Natural killer cell treated with Interleukin-12 subunit alpha and Interleukin-12 subunit beta and Interleukin-15 and Interleukin-18, amount 100 ng/mL, for 72 hours (primary cell): ENCODE measurements at places on chromosomes 4 and X. TPM values are rescaled to one million over a fixed set of nuclear protein-coding genes. Genes with fewer than 3 reads are reported as not detected.

GRCh38 chr4:39936565-39937418 lies 40.9 kb downstream of the PDS5A start:
- DNase-seq, result no peak

DNA sequence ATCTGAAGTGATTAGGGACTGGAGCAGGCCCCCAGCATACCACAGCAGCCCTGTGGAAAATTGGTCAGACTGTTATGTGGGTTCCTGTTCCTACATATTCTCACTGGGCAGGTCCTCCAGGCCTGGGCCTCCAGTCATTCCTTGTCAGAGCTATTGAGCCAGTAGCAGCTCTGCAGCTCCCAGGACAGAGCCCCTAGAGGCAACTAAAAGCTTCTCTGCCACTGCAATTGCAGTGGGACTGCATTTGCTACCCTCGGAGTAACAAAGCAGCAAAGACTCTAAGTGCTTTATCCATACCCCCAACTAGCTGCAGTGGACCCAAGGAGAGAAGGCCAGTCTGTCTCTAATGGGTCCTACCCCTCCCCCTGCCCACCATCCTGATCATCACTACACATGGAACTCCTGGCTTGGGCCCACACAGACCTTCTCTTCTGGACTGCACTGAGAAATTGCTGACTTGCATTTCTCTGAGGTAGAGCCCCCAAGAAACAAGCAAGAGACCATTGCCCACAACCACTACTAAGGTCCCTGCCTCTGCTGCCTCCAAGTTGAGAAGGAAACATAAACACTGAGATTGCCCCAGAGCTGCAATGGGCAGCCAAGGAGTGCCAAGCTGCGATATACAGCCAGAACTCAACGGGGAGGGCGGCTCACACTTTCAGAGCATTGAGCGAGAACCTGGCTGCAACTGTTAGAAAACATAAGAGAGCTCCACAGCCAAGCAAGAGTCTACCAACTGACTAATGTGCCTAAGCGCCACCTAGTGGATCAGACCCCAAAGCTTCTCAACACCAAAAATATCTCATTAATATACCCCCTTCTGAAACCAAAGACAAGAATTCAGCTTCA lies 738.7 kb upstream of the NDST4 start:
- no peak for DNase-seq

DNA sequence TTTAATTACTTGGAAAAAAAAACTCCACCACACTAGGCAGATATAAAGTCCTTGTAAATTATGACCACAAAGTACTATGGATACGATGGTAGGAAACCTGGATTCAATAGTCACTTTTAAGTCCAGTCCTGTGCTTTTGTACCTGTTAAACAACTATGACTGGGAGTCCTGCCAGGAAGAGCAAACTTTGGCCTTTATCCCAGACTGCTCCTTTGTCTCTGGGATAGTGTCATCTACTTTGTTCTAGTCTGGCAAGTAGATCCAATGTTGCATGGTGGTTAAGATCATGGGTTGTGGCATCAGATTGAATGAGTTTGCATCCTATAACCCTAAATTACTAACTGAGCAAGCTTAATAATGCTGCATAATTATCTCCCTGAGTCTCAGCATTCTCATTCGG lies 175.3 kb upstream of the FGF13 start:
- DNase-seq, result no peak

GRCh38 chr4:123068081-123068480 lies 145.7 kb upstream of the NUDT6 start:
- DNase-seq, result no peak

GRCh38 chr4:4541661-4542570 lies at the start of gene STX18:
Gene STX18, minus strand, starts transcription at chr4:4542048. Its CDS starts 84 bp downstream, at chr4:4541964.
- peak; percentile 90 for DNase-seq

DNA sequence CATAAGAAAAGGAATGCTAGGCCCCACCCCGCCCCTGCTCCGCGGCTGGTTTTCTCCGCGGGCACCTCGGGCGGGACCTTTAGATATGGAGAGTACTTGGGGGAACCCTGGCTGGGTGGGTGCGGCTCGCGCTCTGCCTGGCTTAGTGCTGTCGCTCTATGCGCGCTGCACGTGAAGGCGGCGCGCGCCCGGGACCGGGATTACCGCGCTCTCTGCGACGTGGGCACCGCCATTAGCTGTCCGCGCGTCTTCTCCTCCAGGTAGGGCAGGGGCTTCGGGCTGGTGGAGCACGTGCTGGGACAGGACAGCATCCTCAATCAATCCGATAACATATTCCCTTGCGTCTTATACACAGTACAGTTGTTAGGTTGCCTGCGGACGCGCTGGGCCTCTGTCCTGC lies 56.0 kb downstream of the MAGEB10 start:
- DNase-seq, result no peak

- DNase-seq, result no peak
These were observed 2.7 kb downstream of the REST start for GRCh38 chr4:56910172-56910967.

GRCh38 chr4:146458594-146458993 lies 63.1 kb downstream of the SLC10A7 start:
- no peak for DNase-seq

DNA sequence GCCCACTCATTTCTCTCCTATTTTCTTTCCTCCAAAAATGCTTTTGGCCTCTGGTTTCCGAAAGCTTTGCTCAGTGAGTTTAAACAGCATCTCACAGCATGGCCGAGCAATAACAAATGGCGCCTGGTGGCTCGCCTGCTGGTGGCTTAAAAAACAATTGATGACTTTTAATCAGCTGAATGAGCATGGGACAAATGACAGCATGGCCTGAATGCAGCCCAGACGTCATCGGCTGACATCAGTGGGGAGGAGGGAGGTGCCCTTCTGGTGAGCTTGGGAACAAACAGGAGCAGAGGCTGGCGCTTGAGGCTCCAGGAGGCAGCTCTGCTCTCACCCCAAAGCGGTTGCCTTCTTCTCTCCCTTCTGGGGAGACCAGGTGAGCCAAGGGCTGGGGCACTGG lies 286.4 kb downstream of the BCOR start:
- DNase-seq, result no peak

GRCh38 chrX:43018031-43018430 lies 240.1 kb upstream of the PPP1R2C start:
- no peak for DNase-seq

GRCh38 chrX:45842207-45842925 lies 641.7 kb upstream of the DIPK2B start:
- no peak for DNase-seq

DNA sequence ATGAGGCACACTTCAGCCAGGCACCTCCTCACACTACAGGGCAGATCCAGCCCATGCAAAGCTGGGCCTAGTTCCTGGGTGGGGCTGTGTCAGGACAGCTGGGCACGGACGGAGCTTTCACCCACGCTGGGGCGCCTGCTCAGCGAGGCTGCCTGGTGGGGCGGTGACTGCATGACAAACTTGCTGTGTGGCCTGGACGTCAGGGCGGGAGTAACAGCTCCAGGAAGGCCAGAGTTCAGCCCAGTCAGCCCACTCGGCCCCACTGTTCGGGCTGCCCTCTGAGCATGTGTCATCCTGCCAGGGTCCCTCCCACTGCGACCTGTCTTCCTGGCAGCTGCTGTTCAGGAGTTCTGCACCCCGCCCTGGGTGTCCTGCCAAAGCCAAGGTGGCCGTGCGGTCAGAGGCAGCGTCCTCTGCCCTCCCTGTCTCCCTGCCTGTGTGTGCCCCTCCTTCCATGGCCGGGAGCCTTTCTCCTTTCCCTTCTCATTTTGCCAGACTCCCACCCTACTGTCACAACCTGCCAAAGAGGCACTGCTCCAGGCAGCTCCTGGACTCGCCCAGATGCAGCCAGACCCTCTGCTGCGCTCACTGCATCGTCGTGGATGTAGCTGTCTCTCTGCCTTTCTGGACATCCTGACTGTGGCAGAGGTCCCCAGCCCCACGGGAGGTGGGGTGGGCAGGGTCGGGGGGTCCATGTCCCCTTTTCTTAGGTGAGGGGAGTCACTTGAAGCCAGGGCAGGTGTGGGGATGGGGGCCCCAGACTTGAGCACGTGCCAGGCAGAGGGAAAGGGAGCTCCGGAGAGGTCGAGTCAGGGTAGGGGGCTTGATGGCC lies 33.0 kb upstream of the KIAA0232 start:
- no peak for DNase-seq

DNA sequence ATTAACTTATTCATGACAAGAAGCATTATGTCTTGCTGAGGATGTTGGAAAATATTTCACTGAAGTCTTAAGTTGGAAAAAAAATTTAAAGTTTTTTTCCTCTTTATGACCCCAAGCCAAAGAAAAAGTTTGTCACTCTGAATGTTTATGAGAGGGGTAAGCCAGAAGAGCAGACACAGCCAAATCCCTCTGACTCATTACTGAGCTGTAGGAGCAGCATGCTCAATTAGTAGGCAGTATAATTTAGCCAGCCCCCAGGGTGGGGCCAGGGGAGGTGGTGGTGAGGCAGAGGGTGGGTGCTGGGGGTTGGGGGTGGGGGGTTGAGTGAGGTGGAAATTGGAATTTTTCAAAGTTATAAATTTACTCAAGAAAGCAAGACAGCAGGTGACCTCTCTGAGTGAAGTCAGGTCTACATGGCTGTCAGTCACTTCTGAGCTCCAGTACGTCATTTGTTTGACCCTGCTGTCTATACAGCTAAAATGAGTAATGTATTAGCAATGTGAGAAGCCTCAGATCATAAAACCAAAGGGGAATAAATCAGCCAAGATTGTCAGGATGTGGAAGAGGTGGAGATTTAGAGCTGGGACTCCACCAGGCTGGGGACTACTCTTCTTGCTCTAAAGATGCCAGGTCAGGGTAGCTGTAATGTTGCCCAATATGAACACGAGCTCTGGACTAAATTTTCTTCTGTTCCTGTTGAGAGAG lies 98.8 kb upstream of the NDP start:
- DNase-seq, result no peak

GRCh38 chr4:74590476-74590875 lies 145.5 kb downstream of the AREG start:
- no peak for DNase-seq

DNA sequence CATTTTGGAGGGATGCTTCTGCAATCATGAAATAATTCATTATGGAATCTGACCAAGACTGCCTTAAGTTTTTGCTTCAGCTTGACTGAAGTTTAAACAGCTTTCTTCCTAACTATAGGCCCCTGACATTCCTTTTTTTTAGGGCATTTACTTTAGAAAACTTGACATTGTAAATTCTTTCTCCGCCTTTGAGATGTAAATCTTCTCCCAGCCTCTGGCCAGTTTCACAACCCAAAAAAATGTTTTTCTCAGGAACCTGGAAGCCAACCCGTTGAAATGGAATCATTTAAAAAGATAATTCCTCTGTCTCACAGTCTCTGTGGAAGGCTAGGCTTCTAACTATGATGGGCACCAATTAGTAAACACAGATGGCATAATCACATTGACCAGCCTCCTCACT lies 710.4 kb upstream of the PABPC4L start:
- DNase-seq, result no peak

GRCh38 chr4:121668368-121669162 lies 28.2 kb downstream of the ANXA5 start:
- no peak for DNase-seq

DNA sequence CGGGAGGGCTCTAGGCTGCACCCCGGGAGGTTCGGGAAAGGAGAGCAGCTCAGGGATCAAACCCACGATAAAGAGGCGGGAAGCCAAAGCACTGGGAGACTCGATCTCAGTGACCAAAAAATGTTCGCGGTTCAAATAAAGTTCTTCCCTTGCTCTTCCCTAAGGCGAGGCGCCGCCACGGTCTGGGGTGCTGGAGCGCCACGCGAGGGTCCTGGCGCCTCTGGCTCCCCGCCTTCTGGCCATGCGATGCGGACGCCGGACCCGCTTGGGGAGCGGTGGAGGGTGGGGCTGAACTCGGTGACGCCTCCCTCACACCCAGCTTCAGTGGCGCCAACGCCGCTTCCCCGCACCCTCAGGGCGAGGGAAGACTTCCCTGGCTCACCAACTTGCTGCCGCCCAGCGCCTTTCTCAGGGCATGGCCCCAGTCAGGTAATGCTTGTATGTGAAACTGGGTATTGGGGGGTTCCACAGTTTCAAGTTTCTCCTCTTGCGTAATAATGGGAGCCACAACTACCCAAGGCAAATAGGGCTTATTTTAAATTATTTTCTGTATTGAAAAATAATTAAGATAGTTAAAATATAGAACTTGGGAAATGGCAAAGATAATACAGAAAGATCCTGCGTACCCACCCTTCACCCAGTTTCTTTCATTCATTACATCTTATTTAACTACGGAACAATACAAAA lies at the start of gene QRFPR:
QRFPR (minus strand) TSS at position 243 of the 687 bp plus-strand sequence. CDS start 371 bp downstream, outside the sequence.
- no peak for DNase-seq

- no peak for DNase-seq
These were observed 74.7 kb downstream of the PAQR3 start for GRCh38 chr4:78864405-78865024.

DNA sequence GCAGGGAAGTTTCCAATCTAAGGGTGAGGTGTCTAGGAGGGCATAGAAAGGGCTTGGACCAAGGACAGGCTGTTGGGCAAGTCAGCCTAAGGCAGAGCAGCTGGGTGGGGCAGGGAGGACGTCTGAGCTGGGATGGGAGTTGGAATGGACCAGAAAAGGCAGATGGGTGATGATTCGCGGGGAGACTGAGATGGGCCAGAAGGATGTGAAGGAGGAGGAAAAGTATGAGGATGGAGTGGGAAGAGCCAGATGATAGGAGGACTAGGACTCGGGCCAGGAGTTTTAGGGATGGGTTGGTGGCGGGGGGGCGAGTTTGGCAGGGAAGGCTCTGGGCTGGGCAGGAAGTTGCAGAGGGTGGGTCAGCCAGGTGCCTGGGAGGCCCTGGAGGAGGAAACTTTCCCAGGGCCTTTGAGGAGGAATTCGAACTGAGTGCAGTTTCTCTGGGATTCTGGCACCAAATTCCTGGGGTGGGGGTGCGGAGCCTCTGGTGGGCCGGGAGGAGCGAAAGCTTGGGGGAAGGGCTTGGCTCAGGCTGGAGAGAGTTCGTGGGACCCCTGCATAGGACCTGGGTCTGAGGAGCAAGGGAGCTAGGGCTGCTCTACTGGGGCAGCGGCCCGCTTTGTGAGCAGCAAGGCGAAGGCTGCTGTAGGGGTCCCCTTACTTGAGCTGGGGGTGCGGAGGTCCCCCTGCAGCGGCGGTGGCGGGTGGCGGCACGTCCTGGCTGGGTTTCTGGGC lies 8.7 kb upstream of the TIMP1 start:
- no peak for DNase-seq

GRCh38 chr4:55612341-55612740 lies 20.3 kb upstream of the PDCL2 start:
- no peak for DNase-seq

PAGE1 gene
- total RNA-seq, result not detected

DMRTC1 gene
- not detected for total RNA-seq

KLHL2 gene
- 53.7 TPM for total RNA-seq

CTAG1A gene
- not detected for total RNA-seq

PCYT1B gene
- not detected for total RNA-seq

VSIG4 gene
- total RNA-seq, result not detected

SNCA gene
- 6.2 TPM for total RNA-seq

RBM46 gene
- total RNA-seq, result not detected

CSAG1 gene
- not detected for total RNA-seq

CLGN gene
- 0.26 TPM for total RNA-seq

FRG2 gene
- total RNA-seq, result not detected

S100G gene
- not detected for total RNA-seq

JAKMIP1 gene
- total RNA-seq, result 16.3 TPM

TASL gene
- 3.6 TPM for total RNA-seq

GLRA3 gene
- not detected for total RNA-seq

CT83 gene
- total RNA-seq, result not detected

TLR1 gene
- total RNA-seq, result 12.6 TPM

MAGEE2 gene
- not detected for total RNA-seq
